ENCODE measurements at places on chromosomes 5 and 9.
A peak's percentile ranks its signal among the peaks of the same experiment; 100 is the strongest.

DNA sequence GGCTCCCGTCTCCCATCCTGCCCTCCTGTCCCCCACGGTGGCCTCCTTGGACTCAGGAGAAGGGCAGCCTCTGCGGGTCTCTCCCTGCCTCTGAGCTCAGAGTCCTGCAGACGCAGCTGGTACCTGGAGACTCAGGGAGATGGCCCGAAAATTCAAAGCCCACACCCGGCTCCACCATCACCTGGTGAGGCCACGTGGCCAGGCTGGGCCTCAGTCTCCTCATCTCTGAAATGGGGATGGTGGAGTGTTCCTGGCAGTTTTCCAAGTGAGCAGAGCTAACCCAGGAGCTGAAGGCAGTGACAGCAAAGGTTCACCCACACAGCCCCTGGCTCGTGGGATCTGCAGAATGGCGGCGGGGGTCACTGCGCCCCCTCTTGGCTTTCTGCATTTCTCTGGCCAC is 62.1 kb upstream of the RXRA start:
- no peak for DNase-seq

- DNase-seq = no peak
These were observed 4.6 kb downstream of the RAPGEF6 start for GRCh38 chr5:131630208-131630962.

DNA sequence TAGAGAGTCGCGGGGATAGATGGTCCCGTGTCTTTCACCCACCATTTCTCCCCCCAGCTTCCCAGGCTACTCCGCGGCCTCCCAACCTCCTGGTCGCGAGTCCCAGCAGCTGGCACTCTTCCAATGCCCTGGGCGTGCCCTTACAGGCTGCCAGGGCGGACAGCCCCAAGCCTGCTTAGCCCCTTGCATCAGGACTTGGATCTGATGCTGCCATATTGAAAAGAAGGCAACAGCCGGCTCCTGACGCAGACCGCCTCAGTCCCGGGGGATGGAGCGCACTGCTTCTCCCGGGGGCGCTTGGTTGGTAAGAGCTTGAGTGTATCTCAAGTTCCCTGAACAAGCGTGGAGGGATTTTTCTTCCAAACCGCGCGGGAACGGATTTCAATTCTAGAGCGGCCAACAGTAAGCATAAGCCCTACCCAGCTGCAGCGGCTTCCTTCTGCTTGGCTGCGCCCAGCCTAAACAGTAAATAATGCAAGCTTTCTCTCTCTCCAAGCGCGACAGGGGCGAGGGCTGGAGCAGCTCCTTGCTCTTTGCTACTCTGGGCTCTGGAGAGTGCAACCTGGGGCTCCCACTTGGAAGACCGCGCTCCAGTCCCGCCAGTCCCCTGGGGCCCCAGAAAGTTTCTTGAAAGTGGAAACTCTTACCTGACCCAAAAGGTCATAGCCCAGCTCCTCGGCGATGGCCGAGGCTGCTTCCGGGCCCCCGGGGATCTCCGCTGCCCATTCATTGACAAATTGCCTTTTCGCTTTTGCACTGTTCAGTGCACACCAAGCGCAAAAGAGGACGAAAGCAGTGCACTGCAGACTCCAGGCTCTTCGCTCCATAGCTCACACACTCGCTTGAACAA is 607 bp downstream of the PCSK1 start:
- peak; percentile 80 for DNase-seq

DNA sequence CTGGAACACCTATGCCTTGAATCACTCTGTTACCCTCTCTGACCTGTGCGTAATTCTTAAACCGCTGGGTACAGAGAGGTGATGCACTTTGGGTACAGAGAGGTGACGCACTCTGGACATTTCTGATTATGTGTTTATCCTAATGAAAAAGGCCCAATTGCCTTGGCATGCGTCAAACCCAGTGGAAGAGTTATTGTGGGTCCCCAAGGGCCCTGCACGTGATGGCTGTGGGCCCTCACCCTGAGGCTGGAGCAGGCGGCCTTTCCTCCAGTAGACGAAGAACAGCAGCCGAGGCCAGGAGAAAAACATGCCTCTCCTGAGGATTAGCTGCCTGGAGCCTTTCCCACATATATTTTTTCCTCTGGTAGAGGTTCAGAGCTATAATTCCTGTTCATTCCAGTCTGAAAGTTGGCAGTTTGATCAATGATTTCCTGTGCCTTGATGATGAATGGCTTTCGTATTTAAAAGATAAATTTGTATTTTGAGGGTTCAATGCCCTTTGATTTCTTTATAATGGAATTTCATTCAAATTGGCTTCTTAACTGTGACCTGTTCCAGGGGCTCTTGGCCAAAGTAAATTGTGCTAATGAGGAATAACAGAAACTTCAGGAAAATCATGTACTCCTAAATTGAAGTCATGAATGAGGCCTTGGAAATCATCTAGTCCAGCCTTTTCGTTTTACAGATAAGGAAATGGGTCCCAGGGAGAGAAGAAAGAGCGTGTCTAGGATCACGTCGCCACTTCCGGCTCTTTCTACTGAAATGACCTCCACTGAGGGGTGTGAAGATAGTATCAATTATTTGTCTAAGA is 22.8 kb downstream of the ACER2 start:
- no peak for DNase-seq

GRCh38 chr5:156482818-156483217 is 155.9 kb downstream of the SGCD start:
- DNase-seq = no peak

All from NCI-H345 (cell line).